ENCODE measurements at places on chromosomes 2 and 18.

- no peak for DNase-seq
Observed at GRCh38 chr2:142769761-142770160, 107.7 kb upstream of the KYNU start.

DNA sequence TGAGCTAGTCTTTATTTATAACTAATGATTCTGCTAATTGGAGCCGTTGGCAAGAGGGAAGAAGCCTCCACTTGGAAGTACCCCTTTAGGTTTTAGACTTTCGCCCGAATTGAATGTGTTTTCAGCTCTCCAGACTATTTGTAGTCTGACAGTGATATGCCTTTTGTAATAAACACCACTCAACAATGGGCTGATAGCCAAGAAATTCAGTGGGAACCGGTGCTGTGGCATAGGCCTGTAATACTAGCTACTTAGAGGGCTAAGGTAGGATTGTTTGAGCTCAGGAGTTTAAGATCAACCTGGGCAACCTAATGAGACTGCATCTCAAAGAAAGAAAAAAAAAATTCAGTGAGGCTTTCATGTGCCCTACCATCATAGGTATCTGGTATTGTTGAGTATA is 13.6 kb upstream of the ZSCAN30 start:
- no peak for DNase-seq

DNA sequence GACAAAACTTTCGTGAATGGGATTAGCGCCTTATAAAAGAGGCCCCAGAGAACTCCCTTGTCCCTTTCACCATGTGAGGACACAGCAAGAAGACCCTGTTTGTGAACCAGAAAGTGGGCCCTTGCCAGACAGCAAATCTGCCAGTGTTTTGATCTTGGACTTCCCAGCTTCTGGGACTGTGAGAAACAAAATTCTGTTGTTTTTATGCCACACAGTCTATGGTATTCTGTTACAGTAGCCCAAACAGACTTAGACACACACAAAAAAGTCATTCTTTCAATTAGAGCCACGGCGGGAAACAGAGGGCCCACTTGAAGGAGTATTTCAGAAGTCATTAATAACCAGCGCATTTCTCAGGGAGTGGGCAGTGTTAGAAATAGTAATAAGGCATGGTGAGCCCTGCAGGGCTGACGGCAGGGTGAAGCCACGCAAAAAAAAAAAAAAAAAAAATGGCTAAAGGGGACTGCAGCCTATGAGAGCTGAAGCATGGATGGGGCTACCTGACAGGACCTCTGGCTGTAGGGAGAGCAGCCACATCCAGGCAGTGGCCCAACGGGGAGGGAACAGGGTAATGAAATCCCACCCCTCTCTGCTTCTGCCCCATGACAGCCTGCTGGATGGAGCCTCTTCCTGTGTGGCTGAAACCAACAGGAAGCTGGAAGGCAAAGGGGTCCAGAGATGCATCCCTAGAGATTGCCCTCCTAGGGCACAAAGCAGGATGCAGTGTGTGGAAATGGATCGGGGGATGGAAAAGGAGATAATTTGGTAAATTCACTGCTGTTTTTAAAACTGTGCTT is 189.3 kb downstream of the KCNS3 start:
- DNase-seq: no peak

DNA sequence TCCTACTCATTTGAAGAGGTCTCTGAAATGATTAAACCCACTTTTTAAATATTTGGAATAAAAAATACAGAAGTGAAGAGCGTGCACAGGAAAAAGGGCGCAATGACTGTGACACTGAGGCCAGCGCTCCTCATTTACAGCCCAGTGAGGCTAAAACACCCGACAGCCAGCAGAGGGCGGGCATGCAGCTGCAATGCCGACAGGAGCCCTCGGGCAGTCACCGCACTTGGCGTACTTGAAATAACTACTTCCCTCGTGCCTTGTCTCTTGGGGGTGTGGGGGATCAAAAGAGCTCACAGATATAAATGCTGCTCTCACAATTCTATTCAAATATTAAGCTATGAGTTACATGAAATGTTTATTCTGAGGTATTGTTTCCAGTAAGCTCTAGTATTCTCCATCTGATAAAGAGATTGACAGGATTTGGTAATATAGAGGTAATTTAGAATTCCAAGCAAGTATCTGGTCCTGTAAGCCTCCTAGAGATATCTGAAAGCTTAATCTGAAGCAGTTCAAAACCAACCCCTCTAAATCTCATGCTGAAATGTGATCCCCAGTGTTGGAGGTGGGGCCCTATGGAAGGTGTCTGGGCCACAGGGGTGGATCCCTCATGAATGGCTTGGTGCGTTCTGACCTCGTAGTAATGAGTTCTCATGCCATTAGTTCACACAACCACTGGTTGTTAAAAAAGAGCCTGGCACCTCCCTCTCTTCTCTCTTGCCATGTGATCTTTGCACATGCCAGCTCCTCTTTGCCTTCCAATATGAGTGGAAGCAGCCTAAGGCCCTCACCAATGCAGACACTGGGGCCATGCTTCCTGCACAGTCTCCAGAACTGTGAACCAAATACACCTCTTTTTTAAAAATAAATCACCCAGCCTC is 93.6 kb downstream of the ZAP70 start:
- DNase-seq: peak; percentile 4

DNA sequence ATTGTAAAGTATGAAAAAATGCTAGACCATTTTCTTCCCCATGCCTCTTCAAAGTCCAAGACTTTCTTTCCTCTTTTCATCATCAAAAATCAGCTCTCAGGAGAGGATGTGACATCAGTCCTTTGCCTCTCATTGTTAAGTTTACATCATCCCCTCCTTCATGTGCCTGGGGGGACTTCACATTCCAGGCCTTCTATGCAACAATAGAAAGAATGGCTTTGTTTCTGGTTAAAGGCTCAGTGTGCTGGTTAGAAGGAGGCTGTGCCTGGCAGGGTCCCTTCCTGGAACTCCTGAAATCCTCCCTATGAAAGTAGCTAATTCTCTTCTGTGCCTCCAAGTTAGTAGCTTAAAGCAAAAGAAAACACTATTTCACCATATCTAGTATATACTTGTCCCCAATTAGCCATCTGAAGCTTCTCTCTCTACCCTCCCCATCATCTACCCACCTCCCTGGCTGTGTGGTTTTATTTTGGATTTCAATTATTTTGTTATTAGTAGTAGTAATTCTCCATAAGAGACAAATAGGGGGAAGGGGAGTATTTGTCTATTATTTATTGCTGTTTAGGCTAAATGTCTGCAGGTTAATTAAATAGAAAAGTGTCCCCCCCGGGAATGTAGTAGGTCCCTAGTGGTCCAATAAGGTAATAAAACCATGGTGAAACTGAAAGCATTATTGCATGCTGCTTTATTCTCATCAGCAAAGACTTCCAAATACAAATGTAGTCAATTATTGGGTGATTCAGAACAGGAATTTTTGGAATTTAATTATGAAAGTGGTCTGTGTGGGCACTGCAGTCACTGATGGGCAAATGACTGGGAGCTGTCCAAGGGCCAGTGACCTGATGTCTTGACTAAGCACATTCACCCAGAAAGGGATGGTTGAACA is 69.0 kb downstream of the CPO start:
- no peak for DNase-seq

DNA sequence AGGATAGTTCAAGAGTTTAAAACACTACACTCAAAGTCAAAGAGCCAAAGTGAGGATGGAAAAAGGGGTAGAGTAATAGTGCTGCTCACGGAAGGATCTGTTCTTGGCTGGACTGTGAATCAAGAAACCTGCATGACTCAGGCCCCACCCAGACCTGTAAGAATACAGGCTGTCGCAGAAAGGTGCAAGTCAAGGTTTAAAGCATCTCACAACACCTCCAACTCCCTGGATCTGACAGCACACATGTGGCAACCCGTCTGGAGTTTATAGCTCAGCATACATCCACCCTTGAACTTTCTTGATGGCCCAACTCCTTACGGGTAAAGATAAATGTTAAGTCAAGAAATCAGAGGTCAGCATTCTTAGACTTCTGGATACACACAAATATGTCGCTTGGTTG is 6.3 kb downstream of the KIAA2012 start:
- DNase-seq: no peak

GRCh38 chr2:76895469-76895868 is 626.7 kb downstream of the LRRTM4 start:
- DNase-seq: no peak

DNA sequence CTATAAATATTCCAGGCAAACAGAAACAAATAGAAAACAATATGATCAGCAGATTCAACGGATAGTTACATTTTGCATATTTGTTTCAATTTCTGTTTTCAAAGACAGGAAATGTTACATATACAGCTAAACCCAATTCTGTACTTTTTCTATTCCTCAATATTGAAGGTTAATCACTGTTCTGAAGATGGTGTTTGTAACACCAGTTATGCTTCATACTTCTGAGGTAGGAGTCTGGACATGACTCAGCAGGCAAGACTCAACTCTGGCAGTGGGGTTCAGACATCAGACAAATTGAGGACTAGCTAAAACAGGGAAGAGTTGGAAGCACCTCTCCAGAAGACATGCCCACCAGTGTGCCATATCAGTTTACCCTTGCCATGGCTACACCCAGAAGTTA is 16.6 kb downstream of the SERPINB13 start:
- no peak for DNase-seq

- no peak for DNase-seq
Observed at GRCh38 chr2:182240862-182241371, 185.9 kb downstream of the PDE1A start.

DNA sequence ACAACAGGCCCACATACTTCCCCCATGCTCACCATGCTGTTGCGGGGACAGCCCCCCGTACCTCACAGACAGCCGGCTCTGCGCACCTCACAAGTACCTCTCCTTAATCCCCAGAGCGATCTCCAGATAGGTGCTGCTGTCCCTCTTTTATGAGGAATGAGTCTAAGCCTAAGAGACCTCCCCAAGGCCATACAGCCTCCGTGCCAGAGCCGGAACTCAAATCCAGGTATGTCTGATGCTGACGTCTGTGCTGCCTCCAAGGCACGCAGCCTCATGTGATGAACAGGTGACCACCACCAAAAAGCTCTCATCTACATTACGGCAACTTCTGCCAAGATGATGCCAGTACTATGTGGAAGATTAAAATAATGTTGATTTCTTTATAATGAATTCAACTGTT is 85.2 kb downstream of the EIPR1 start:
- DNase-seq: no peak

DNA sequence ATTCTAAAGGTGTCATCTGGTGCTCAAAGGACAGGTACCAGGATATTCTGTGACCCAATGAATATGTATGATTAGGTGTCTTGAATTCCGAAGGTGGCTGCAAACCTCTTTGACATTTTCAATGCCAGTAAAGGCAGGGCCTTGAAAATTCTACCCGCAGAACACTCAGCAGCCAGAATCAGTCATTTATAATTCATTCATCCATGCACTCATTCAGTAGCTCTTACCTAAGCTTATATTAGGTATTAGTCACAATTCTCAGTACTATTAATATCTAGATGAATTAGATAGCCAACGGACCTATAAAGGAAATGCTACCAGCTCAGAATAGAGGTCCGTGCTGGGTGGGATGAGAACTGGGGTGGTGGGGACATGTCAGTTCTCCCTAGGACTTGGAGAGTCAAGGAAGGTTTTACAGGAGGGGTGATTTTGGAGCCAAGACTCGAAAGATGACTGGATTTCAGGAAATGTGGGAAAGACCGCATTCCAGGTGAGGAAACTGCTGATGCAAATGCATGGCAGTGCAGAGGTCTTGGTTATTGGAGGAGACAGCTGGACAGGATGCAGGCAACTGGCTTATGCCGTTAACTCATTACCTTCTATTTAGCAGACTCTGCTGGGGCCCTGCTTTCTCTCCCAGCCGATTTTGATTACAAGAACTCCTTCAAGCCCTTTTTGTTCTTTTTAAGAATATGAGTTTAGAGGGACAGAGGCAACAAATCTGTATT is 7.2 kb downstream of the TRIB2 start:
- DNase-seq: no peak

- DNase-seq: no peak
Observed at GRCh38 chr2:201345625-201346213, 11.4 kb downstream of the FLACC1 start.

- DNase-seq: no peak
Observed at GRCh38 chr2:146271131-146271831, 1573.5 kb upstream of the ACVR2A start.

DNA sequence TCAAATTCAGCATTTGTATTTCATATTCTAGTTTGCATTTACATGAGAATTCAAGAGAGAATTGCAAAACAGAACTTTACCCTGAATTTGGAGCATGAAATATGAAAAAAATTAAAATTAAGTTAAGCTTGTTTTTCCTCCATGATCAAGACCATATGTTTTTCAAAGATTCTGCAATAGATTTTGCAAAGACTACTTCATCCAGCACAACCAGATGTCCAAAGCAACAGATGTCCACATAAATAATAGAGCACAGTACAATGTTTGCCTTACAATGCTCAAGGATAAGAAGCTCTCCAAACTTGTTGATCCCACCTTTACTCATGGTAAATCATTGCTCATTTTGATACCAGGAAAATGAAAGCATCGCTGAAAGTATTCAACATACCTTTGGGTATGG is 25.6 kb downstream of the FAP start:
- DNase-seq: no peak

DNA sequence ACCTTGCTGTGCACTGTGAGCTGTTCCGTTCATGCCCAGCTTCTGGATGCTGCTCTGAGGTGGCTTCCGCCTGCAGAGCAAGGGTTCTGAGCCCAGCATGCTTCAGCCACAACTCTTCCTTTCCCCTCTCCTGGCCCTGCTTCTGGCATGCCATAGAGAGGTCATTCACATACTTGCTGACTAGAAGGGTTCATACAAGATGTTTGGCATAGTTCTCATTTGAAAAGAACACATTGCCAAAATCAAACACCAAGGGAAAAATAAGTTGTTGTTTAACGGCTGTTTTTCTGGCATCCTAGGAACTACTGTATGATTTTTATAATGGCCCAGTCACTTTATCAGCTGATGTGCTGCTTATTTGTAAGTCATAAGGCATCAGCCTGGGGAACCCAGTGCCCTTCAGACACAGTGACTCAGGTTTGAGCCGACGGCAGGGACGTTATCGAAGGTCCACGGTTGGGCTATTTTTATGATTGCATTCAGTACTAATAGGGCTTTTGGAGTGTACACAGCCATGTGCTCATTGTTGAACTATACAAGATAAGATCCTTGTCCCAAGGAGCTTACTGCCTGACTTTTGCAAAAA is 53.9 kb upstream of the CTAGE1 start:
- DNase-seq: no peak

GRCh38 chr2:68124321-68124720 is 33.4 kb upstream of the PNO1 start:
- no peak for DNase-seq

GRCh38 chr2:182542501-182543258 is 115.8 kb upstream of the PDE1A start:
- no peak for DNase-seq

DNA sequence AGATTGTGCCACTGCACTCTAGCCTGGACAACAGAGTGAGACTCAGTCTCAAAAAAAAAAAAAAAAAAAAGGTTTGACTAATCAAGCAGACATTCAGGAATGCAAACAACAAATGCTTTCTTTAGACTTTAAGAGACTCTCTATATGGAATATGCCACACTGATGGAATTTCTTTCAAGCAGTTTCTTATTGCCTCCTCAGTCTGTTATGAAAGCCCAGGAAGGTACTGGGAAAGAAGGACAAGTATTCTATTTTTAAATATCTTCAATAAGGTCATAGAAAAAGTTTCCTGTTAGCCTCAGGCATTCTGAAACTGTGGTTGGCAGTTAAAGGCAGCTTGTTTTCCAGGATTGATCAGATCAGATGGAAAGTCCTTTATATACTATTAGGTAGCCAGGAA is 241.6 kb downstream of the PIK3C3 start:
- DNase-seq: no peak

Data from NCI-H774 (cell line).